ENCODE measurements at places on chromosomes 2 and 18.

DNA sequence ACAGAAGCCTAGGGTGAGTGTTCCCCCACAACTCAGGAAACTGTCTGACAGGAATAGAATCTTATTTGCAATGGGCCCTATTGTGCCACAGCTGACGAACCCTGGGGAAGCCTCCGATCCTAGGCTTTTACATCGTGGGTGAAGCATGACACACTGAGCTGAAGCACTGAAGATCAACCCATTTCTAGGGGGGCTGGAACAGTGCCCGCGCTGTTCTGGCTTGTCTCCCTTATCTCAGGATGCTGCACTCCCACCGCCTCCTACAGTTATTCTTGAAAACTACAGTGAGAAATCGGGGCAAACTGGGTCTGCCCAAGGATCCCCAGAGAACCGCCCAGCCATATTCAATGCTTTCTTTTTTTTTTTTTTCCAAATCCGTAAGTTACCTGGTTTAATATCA is 41.1 kb downstream of the NETO1 start:
- no peak for DNase-seq

DNA sequence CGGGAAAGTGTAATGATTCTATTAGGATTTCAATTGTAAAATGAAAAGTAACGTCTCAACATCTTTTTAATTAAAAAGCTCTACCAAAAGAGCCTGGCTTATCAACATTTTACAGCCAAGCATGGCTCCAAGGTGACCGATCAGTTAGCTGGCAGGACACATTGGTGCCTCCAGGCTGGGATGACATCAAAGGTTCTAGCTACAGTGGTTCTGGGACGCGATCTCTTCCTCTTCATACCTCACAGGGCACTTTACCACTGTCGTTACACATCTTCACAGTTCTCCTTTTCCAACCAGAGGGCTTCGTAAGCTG is 693 bp downstream of the ORC2 start:
- DNase-seq: no peak

GRCh38 chr2:8413589-8414135 is 268.2 kb upstream of the ID2 start:
- no peak for DNase-seq

GRCh38 chr2:121565389-121566250 is 34.9 kb downstream of the RNU4ATAC start:
- no peak for DNase-seq

DNA sequence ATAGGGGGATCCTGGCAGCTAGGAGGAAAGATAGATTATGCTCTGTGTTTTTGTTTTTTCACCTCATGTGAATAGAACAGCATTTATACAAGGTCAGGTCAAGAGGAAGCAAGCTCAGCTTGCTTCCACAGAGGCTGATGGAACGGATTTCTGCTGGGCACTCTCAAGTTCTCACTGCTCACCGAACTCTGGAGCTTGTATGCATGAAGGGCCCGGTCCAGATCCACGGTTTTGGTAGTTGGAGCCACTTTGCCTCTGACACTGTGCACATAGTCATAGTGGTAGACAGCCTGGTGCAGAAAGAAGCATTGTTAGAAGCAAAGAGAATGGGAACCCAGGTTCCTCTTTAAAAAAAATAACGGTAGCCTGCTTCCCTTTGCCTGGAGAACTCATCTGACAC is 141.9 kb downstream of the RIF1 start:
- DNase-seq: no peak

GRCh38 chr2:46116553-46116991 is 180.6 kb upstream of the EPAS1 start:
- DNase-seq: no peak

DNA sequence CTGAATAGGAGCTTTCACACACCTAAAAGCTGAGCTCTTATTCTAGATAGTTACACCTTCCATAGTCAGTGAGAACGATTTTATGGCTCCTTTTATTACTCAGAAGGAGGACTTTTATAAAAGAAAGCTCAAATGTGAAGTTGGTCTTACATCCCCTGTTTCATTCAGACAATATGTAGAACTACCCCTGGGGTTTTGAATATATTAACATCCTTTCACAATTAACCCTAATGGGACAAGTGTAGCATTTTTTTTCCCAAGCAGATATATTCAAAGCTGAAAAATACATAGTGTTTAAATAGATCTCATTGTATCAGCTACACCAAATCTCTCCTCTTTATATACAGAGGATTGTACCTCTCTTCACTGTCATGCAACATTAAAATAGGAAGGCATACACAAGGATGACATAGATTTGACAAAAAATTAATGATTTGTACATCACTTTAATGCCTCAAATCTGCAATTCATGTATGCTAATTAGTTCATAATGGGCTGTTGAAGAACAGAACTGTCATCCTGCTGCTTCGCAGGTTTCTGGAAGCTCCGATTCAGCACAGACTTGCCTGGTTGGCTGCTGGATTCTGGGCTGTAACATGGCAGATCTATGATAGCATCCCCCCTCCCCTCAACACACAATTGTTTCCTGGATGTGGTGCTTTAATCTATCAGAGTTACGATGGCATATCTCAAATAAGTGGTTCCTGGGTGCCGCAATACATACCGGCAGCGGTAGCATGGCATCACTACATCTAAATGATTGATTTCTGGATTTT is 129.7 kb upstream of the PARD3B start:
- DNase-seq: no peak

GRCh38 chr18:1993866-1994265 is 577.4 kb downstream of the METTL4 start:
- no peak for DNase-seq

- no peak for DNase-seq
Measured at GRCh38 chr2:190561094-190561493, 26.6 kb upstream of the NEMP2 start.

DNA sequence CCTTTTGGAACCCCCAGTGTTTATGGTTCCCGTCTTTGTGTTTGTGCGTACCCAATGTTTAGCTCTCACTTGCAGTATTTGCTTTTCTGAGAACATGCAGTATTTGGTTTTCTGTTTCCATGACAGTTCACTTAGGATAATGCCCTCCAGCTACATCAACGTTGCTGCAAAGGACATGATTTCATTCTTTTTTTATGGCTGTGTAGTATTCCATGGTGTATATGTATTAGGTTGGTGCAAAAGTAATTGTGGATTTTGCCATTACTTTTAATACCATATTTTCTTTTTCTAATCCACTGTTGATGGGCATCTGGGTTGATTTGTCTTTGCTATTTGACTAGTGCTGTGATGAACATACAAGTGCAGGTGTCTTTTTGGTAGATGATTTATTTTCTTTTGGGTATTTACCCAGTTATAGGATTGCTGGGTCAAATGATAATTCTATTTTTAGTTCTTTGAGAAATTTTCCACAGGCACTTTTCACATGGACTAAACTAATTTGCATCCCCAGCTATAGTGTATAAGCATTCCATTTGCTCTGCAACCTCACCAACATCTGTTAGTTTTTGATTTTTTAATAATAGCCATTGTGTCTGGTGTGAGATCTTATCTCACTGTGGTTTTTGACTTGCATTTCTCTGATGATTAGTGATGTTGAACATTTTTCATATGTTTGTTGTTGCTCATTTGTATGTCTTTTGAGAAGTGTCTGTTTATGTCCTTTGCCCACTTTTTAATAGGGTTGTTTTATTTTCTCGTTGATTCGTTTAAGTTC is 63.6 kb downstream of the CERS6 start:
- no peak for DNase-seq

- DNase-seq: no peak
Measured at GRCh38 chr18:23719634-23720201, 30.5 kb downstream of the LAMA3 start.

- no peak for DNase-seq
Measured at GRCh38 chr18:78241535-78242253, 737.9 kb upstream of the SALL3 start.

DNA sequence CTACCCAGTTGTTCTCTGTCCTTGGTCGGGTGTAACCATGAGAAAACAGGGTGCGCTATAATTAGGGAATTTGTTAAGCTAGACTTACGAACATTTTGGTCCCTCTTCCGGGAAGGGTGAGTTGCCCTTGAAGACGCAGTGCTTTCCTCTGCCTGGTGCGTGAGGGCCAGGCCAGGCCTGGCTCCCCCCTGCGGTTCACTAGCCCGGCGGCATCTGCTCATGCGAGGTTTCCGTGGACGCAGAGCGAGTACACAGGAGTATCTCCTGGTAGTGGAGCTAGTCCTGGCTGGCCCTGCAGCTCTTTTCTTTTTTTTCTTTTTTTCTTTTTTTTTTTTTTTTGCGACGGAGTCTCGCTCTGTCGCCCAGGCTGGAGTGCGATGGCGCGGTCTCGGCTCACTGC is 148.8 kb downstream of the PTGR3 start:
- no peak for DNase-seq
